ENCODE measurements at places on chromosomes 1 and 21. TPM values are rescaled to one million over a fixed set of nuclear protein-coding genes. Genes with fewer than 3 reads are reported as not detected.

The SYCP1 gene
- polyA plus RNA-seq, result not detected

The SHISAL2A gene
- 0.28 TPM for polyA plus RNA-seq

The HMCN1 gene
- not detected for polyA plus RNA-seq

The KRTAP10-8 gene
- not detected for polyA plus RNA-seq

The TNFRSF9 gene
- 1.1 TPM for polyA plus RNA-seq

The MYBPHL gene
- polyA plus RNA-seq, result not detected

All from CD14-positive monocyte (primary cell).